ENCODE measurements at places on chromosomes 2 and 18. TPM values are rescaled to one million over a fixed set of nuclear protein-coding genes. Genes with fewer than 3 reads are reported as not detected.

DNA sequence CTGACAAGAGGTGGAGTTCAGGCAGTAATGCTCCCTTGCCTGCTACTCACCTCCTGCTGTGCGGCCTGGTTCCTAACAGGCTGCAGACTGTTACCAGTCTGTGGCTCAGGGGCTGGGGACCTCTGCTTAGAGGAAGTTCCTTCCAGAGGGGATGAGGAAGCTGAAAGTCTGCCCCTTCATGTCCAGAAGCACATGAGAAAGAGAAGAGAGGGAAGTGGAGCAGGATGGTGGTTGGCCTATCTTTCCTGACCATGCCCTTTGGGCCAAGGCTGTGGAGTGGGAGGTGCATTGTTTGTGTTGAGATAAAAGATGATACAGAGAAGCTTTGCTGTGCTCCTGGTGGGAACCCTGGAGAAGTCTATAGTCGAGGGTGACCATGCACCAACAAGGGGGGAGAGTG, 112.5 kb downstream of the LPIN1 start:
- DNase-seq, result no peak

Gene ATG16L1
- total RNA-seq, result 39.5 TPM

Gene ASXL3
- 7.2 TPM for total RNA-seq

Gene ADD2
- 54.0 TPM for total RNA-seq

Gene SCN7A
- total RNA-seq, result 6.3 TPM

Gene LIPG
- 19.6 TPM for total RNA-seq
